D341Med (cell line): ENCODE measurements at places on chromosomes 11 and 22.

- no peak for DNase-seq
Measured at GRCh38 chr11:114158421-114158820, 98.9 kb downstream of the ZBTB16 start.

GRCh38 chr22:30170129-30170528, 76.4 kb downstream of the LIF start:
- no peak for DNase-seq

GRCh38 chr22:24205438-24206195, 24.3 kb downstream of the SUSD2 start:
- DNase-seq = no peak

DNA sequence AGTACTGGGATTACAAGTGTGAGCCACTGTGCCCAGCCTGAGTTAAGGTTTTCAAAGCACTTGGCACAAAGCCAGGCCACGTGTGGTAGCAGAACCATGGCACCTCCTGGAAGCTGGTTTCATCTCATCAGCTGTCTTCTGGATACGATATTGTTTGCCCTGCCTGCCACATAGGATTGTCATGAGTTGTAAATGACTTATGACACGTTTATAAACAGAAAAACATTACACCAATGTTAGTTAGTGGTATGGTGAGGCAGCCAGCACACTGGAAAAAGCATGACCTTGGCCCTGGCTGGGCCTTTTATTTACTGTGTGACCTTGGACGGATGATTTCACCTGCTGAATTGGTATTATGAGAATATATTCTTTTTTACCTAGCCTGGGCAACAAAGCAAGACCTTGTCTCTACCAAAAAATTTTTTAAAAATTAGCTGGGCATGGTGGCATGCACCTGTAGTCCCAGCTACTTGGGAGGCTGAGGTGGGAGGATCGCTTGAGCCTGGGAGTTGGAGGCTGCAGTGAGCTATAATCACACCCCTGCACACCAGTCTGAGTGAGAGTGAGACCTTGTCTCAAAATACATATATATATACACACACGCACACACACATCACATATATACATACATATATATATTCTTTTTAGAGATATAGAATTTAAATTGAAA, 24.0 kb upstream of the MYH9 start:
- DNase-seq = no peak

GRCh38 chr11:120657306-120658070, 145.9 kb downstream of the GRIK4 start:
- DNase-seq = no peak

- DNase-seq = no peak
Measured at GRCh38 chr11:103668859-103669258, 367.6 kb upstream of the DDI1 start.

GRCh38 chr11:131198161-131199014, 172.0 kb upstream of the NTM start:
- DNase-seq = no peak

GRCh38 chr22:37808294-37808657, 542 bp downstream of the GCAT start:
- DNase-seq = no peak

- no peak for DNase-seq
Measured at GRCh38 chr11:63999349-64000025, 13.2 kb downstream of the OTUB1 start.

DNA sequence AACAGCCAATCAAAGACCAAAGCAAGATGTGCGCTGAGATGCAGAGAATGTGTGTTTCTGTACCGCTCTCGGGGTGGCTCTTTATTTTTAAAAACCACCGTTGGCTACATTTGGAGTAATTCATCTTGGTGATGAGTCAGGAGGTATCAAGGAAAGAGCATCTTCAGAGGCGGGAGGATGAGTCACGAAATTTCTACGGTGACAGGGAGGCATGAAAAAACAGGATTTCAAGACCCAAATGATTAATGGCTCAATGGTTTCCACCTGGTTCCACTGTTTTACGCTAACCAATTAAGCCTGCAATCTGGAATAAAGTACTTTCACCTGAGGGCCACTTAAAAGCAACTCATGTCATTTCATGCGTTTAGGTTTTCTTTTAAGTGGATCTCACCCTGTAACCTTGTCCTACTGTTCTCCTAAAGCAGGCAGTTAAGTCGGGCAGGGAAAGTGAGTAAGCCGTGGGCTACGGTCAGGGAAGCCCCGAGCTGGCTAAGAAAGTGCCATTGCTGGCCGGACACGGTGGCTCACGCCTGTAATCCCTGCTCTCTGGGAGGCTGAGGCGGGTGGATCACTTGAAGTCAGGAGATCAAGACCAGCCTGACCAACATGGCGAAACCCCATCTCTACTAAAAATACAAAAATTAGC, 74.6 kb downstream of the CELSR1 start:
- no peak for DNase-seq

DNA sequence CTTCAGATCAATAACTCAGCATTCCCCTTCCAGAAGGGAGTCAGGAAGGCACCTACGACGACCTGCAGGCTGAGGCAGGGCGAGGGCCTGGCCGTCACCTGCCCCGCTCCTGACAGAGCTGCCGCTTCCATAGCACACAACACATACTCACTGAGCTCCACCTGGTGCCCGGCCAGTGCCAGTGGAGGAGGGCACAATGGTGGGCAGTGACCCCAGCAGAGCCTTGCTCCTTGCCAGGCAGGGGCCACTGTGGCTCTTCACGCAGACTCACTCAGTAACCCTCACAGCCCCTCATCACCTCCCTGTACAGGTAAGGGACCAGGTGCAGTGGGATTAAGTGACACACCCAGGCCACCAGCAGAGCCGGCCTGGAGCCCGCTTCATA, 24.6 kb downstream of the LRFN4 start:
- no peak for DNase-seq

DNA sequence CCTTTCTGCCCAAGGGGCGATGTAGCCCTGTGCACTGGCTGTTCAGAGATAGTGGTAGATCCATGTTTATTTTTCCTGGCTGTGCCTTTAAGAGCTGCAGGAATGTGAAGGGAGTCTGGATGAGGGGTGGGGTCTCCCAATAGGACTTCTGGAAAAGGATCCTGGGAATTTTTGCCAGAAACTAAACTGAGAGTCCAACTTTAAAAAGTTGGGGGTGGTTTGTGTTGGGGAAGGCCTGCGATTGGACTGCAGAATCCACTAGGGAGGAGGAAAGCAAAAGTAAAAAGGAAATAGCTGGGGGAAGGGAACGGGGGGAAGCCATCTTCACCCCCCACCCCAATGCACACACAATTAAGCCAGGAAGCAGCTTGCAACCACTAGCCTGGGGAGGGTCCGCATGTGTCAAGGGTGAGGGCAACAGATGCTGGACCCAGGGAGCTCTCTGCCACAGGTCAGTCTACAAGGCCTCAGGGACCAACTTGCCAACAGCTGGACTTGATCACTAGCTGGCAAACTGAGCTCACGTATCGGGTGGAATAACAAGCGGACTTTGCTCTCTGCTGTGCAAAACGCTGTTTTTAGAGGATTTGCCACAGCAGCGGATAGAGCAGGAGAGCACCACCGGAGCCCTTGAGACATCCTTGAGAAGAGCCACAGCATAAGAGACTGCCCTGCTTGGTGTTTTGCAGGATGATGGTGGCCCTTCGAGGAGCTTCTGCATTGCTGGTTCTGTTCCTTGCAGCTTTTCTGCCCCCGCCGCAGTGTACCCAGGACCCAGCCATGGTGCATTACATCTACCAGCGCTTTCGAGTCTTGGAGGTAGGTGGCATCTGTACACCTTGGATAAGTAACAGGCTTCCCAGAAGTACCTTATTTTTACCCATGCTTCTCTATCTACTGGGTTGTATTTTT, at the start of gene OLFML1:
Gene OLFML1 (plus strand): TSS at position 321 of the 912 bp plus-strand sequence. CDS start 370 bp downstream, at position 691.
- DNase-seq = no peak

DNA sequence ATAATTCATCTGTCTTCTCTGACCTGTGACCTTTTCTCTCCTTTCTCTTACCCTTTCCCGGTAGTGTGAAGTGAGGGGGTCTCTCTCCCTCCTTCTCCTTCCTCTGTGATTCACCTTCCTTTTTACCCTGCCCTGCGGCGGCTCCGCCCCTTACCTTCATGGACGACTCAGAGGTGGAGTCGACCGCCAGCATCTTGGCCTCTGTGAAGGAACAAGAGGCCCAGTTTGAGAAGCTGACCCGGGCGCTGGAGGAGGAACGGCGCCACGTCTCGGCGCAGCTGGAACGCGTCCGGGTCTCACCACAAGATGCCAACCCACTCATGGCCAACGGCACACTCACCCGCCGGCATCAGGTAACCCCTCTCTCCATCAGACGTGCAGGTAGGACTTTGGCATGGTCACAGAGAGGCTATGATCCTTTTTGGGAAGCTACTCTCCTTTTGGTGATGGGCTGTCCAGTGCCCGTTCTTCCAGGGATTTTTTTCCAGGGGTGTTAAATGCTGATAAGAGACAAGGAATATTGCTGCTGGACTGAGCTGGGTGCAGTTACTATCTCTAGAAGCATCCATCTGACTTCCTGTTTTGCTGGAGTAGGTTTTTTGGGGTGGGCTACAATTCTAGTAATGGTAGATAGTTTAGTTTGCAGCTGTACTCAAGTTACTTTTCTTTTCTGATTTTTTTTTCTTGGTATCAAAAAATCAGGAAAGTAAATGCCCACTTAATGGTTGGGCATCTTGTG, 29.9 kb downstream of the CTNND1 start:
- DNase-seq = no peak

GRCh38 chr22:28143241-28143865, 224.3 kb upstream of the PITPNB start:
- DNase-seq = no peak

DNA sequence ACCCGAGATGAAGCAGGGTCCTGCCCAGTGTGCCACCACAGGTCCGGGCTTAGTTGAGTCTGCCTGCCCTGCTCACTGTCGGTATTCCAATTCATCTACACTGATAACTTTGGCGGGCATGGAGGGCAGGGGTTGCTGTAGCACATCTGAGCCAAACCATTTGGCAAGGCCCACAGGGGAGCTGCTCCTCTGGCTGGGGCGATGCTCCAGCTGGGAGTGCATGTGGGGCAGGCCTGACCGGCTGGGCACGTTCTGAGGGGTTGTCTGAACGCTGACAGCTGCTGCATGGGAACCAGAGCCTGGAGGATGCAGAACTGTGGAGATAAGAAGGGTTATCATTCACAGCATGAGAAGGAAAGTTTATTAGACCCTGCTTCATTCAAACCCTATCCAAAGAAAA, 40.4 kb downstream of the DRG1 start:
- no peak for DNase-seq

DNA sequence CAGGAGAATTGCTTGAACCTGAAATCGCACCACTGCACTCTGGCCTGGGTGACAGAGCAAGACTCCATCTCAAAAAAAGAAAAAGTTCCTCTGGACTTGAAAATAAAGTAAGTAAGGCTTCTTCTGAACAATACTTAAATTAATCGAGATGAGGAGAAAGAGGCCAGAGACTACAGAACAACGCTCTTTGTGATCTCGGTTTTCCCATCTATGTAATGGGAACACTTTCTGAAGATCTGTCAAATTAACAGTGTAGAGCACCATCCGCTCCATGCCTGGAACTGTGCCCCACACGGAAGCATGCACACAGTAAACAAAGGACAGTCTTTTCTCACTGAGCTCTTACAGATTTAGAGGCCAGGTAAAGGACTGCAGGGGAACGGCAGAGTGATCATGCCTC, 9.1 kb downstream of the AP1B1 start:
- no peak for DNase-seq

DNA sequence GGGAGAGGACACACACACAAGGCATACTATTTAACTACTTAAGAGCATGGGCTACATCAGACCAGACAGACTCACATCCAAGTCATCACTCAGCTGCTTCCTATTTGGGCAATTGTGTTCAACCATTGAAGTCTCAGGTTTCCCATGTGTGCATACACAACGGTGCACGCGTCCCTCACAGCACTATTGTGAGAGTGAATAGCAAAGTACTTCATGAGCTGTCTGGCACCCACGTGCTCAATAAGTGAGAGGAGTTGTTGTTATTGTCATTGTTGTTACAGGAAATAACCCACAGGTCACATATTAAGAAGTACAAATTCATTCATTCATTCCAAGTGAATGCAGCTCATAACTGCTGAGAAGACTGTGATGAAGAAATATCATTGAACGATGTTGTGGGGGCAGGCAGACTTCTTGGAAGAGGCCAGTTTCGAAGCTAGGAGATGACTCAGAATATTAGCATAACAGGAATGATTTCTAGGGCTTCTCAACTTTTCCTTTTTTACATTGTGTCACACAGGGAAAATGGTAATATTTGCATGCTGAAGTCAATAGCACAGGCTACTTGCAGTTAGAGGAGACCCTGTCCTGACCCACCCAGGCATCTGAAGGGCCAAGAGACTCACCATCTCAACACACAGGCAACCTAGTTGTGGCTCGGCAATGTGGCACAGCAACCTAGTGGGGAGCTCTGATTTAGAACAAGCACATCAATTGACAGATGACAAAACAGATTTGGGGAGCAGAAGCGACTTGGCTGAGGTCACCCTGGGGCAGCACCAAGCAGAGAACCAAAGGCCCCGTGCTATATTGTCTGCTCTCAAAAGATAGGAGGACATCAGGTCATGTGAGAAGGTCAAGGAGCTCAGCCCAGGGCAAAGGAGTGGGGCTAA, 606.0 kb downstream of the BUD13 start:
- peak; percentile 1 for DNase-seq

- DNase-seq = no peak
Measured at GRCh38 chr11:125210066-125210465, 45.5 kb downstream of the PKNOX2 start.
